T-helper 17 cell (primary cell): ENCODE measurements at places on chromosomes 1 and 21. TPM values are rescaled to one million over a fixed set of nuclear protein-coding genes. Genes with fewer than 3 reads are reported as not detected.

ADGRB2 gene
- 1.0 TPM for total RNA-seq

LENEP gene
- total RNA-seq, result not detected

FCRL4 gene
- not detected for total RNA-seq

TEDDM1 gene
- total RNA-seq, result not detected

SH2D5 gene
- total RNA-seq, result not detected

IFNLR1 gene
- total RNA-seq, result 1.3 TPM

INSRR gene
- not detected for total RNA-seq

FMO2 gene
- total RNA-seq, result not detected

KRTAP12-2 gene
- total RNA-seq, result not detected

ADAM30 gene
- total RNA-seq, result not detected

NCAM2 gene
- total RNA-seq, result not detected

LRRC8B gene
- total RNA-seq, result 12.1 TPM

ASPM gene
- 0.62 TPM for total RNA-seq

DUSP10 gene
- total RNA-seq, result 107 TPM

EFNA3 gene
- 0.29 TPM for total RNA-seq

AQP10 gene
- total RNA-seq, result 0.42 TPM

PRAMEF10 gene
- total RNA-seq, result not detected

B3GALT5 gene
- total RNA-seq, result not detected

TFF2 gene
- total RNA-seq, result not detected

S100A1 gene
- not detected for total RNA-seq

NUDT4B gene
- not detected for total RNA-seq

GPX7 gene
- 13.4 TPM for total RNA-seq

S100A3 gene
- total RNA-seq, result not detected

BEST4 gene
- 1.4 TPM for total RNA-seq

PRR9 gene
- not detected for total RNA-seq

TSACC gene
- total RNA-seq, result not detected

RNF115 gene
- total RNA-seq, result 16.6 TPM

TNFSF4 gene
- 1.9 TPM for total RNA-seq

CELSR2 gene
- 3.3 TPM for total RNA-seq

OR2L2 gene
- 0.21 TPM for total RNA-seq

CFHR1 gene
- total RNA-seq, result not detected

CCDC185 gene
- total RNA-seq, result not detected

GPR37L1 gene
- not detected for total RNA-seq

OLFML3 gene
- total RNA-seq, result 1.0 TPM

NUP210L gene
- total RNA-seq, result not detected

SRGAP2B gene
- total RNA-seq, result 23.0 TPM

GJC2 gene
- 1.9 TPM for total RNA-seq

OR2L8 gene
- 0.62 TPM for total RNA-seq

RPTN gene
- not detected for total RNA-seq

KCNK1 gene
- total RNA-seq, result not detected

ANKRD34A gene
- total RNA-seq, result 0.70 TPM

LRRC39 gene
- total RNA-seq, result 2.1 TPM

NAXE gene
- 27.5 TPM for total RNA-seq

TTC22 gene
- total RNA-seq, result 10.4 TPM

SYT11 gene
- 27.0 TPM for total RNA-seq

COL6A2 gene
- total RNA-seq, result 15.1 TPM

HUNK gene
- 1.3 TPM for total RNA-seq

PLPPR4 gene
- not detected for total RNA-seq

SLAMF7 gene
- 3.9 TPM for total RNA-seq

RAB4A gene
- total RNA-seq, result 34.3 TPM

OR2L3 gene
- not detected for total RNA-seq

TMEM81 gene
- total RNA-seq, result 2.2 TPM

MX2 gene
- total RNA-seq, result 97.2 TPM

A3GALT2 gene
- total RNA-seq, result 0.37 TPM

ZNF683 gene
- total RNA-seq, result not detected
